ENCODE measurements at places on chromosomes 3 and 15. TPM values are rescaled to one million over a fixed set of nuclear protein-coding genes. Genes with fewer than 3 reads are reported as not detected.

Gene FAM240A
- total RNA-seq: not detected

Gene GPR149
- total RNA-seq: not detected

Gene SNX1
- 44.8 TPM for total RNA-seq

Gene FES
- 14.9 TPM for total RNA-seq

Gene CHAC1
- total RNA-seq: 36.1 TPM

Gene CD80
- 0.67 TPM for total RNA-seq

Gene SLC9C1
- 0.35 TPM for total RNA-seq

GRCh38 chr3:121979734-121980449, 42.2 kb downstream of the ILDR1 start:
- no peak overlapping the region for H3K27ac ChIP-seq
- no peak overlapping the region for H3K4me3 ChIP-seq
- no peaks in the 10 kb centered on the region for H3K27me3 ChIP-seq
- no peaks in the 10 kb centered on the region for H3K4me1 ChIP-seq
- H3K36me3 ChIP-seq: no peaks in the 10 kb centered on the region
- DNase-seq: no peak

GRCh38 chr15:38557921-38558320, 6.7 kb downstream of the RASGRP1 start:
- H3K27me3 ChIP-seq: no peaks in the 10 kb centered on the region
- no peaks in the 10 kb centered on the region for H3K36me3 ChIP-seq
- H3K4me1 ChIP-seq: no peaks in the 10 kb centered on the region

DNA sequence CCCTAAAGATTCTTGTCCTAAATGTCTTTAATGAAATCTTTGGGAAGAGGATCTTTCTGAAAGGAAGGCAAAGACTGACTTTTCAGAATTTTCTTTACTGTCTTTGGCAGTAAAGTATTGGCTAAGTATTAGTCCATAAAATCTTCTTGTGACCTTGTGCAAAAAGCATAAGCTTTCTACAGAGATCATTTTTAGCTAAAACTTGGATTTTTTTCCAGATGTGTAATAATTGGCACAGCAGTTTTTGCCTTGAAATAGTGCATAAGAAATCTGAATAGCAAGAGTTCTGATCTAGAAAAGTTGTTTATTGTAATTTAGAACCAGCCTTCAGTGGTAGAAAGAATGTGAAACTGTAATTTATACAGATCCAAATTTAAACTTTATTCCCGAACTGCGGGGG, 122.8 kb upstream of the CGNL1 start:
- H3K27ac ChIP-seq: no peak overlapping the region
- H3K36me3 ChIP-seq: no peaks in the 10 kb centered on the region
- no peaks in the 10 kb centered on the region for H3K4me1 ChIP-seq
- no peak overlapping the region for H3K4me3 ChIP-seq

DNA sequence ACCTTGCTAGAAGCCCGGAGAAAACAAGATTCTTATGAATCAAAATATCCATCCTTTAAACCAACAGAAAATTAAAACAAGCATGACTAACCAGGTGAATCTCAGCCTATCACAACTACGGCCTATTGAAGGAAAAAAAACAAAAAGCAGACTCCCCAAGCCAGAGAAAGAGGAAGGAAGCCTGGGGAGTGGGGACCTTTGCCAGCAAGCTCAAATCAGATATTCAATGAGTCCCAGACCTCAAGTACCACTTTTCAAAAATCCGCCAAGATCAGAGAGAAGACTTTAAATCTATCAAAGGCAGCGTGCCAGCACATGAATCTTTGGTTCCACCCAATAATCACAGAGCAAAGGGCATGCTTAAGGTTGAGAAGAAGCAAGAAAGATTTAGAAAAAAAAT, 253.8 kb downstream of the NTRK3 start:
- no peak for DNase-seq
- no peak overlapping the region for H3K27ac ChIP-seq
- no peaks in the 10 kb centered on the region for H3K4me1 ChIP-seq
- no peaks in the 10 kb centered on the region for H3K27me3 ChIP-seq
- H3K36me3 ChIP-seq: no peaks in the 10 kb centered on the region
- no peak overlapping the region for H3K4me3 ChIP-seq

DNA sequence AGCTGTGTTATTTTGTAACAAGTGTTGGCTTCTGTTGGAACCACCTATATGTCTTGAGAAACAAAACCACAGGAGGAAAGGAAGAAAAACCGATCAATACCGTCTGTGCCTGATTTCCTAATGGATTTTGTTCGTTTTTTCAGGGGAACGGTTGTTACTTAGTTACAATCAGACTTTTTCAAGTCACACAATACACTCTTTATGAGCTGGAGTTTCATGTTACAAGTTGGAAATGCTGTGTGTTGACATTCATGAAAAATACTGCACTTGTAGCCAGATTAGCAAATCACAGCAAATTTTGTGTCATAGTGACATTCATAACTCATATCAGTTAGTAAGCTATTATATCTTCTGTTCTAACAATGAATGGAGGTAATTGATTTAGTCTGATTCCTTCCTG, 78.9 kb downstream of the SLTM start:
- DNase-seq: no peak
- H3K27ac ChIP-seq: no peak overlapping the region
- no peaks in the 10 kb centered on the region for H3K27me3 ChIP-seq
- H3K4me1 ChIP-seq: no peaks in the 10 kb centered on the region
- no peak overlapping the region for H3K4me3 ChIP-seq

- no peaks in the 10 kb centered on the region for H3K27me3 ChIP-seq
- no peak overlapping the region for H3K27ac ChIP-seq
- H3K4me1 ChIP-seq: no peaks in the 10 kb centered on the region
- H3K36me3 ChIP-seq: no peaks in the 10 kb centered on the region
These were observed 2.9 kb downstream of the HDGFL3 start for GRCh38 chr15:83204697-83205096.

DNA sequence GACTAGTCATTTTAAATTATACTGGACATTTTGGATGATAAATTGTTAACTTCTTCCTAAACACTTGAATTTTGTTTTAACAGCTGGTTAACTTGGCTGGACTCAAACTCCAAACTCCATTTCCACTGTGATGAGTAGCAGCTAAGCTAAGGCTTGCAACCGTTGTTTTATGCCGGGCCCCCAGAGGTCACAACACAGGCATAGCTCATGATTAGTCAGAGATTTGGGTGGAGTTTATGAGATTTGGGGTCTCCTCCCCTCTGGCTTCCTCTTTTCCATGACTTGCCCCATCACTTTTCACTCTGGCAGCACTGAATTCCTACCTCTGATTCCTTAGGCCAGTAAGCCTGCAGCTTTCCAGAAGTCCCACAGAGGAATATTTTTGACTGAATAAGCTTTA, 12.8 kb downstream of the THAP10 start:
- H3K27me3 ChIP-seq: no peaks in the 10 kb centered on the region
- no peak overlapping the region for H3K27ac ChIP-seq
- no peak for DNase-seq

- peak overlapping the region; percentile 72 for H3K27ac ChIP-seq
- no peak overlapping the region for H3K4me3 ChIP-seq
- no peaks in the 10 kb centered on the region for H3K27me3 ChIP-seq
- no peaks in the 10 kb centered on the region for H3K36me3 ChIP-seq
- DNase-seq: no peak
These were observed 21.6 kb upstream of the PSTPIP1 start for GRCh38 chr15:76973362-76973743.

DNA sequence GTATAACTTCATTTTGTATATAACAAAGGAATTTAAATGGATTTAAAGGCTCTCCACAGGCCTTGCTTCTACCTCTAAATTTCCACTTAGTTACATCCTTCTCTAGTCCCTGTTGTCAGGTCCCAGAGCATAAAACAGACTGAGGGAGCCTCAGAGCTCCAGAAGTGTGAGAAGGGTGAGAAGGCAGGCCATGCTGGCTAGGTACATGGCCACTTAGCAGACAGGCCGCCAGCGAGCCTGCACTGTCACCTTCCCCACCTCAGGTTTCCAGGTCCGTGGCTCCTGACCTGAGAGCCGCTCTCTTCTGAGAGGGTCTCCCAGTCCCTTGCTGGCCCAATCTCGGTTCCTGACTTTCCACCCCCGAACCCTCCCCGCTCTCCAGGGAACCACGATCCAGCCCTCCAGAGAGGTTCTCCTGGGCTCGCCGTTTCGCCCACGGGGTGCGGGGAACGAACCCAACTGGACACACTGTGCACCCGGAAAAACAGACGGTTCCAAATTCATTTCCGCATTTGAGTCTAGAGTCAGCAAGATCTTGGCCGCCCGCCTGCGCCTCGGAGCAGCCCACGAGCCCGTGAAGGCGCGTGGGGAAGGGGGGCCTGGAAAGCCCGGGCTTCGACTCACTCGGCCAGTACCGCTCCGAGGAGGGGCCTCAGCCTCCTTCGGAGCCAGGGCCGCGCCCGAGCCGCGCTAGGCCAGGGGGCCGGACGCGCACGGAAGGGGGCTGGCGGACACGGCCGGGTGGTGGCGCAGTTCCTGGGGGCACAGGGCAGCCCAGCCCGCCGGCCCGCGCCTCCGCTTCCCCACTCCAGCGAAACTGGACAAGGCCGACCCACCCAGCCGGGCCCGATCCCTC, 16.7 kb upstream of the SOX2 start:
- H3K4me1 ChIP-seq: no peaks in the 10 kb centered on the region
- peaks cover 20% of the 10 kb centered on the region for H3K27me3 ChIP-seq
- no peak for DNase-seq
- peak overlapping the region; percentile 39 for H3K4me3 ChIP-seq
- H3K27ac ChIP-seq: no peak overlapping the region
- no peaks in the 10 kb centered on the region for H3K36me3 ChIP-seq

DNA sequence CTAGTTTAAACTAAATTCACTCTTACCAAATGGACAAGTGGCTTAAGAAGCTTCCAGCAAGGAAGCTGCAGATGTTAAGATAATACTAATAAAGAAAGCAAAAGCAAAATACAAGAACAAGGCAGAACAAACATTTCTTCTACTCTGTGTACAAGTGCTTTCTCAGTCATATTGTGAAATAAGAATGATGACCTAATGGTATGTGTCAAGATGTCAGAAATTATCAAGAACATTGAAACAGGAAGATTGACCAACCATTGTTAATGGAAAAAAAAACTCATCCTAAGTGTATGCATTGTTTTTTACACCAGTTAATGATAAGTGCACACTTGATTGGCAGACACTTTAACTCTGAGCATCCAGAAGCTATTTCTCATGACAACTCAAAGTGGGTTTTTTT, 65.4 kb upstream of the P2RY1 start:
- H3K4me3 ChIP-seq: no peak overlapping the region
- no peak for DNase-seq
- no peaks in the 10 kb centered on the region for H3K27me3 ChIP-seq

DNA sequence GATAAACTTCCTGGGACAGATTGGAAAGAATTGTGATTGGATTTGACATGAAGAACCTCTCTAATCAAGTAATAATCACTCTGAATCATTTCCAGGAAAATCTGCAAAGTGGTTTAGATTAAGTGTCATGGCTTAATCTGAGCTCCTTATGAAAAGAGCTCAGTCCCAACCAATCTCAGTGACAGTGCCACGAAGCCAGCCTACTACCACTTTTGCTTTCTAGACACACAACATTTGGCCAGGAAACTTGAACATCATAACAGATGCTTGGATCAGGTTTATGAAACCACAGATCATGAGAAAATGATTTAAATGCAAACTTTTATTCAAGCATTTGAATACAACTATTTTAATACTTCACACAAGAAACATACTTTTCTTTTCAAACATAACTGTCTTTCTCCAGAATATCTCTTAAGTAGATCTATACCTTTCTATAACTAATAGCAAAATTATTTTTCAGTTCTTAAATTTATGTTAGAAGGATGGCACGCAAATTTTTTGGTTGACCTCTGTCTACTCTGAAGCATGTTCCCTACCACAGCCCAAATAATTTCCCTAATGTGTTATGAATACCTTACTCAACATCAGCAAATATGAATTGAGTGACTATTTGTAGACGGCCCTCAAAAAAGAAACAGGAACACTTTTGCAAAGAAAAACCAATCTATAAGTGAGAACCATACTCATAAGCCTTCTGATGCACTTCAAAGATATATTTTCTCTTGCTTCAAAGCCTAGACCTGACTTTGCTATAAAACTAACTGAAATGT, 495.0 kb upstream of the ZNF385D start:
- DNase-seq: no peak
- H3K36me3 ChIP-seq: no peaks in the 10 kb centered on the region
- H3K4me3 ChIP-seq: no peak overlapping the region

- H3K4me3 ChIP-seq: no peak overlapping the region
- DNase-seq: no peak
- no peaks in the 10 kb centered on the region for H3K4me1 ChIP-seq
- H3K27ac ChIP-seq: no peak overlapping the region
These were observed 243.2 kb upstream of the LRRN1 start for GRCh38 chr3:3556078-3556477.

DNA sequence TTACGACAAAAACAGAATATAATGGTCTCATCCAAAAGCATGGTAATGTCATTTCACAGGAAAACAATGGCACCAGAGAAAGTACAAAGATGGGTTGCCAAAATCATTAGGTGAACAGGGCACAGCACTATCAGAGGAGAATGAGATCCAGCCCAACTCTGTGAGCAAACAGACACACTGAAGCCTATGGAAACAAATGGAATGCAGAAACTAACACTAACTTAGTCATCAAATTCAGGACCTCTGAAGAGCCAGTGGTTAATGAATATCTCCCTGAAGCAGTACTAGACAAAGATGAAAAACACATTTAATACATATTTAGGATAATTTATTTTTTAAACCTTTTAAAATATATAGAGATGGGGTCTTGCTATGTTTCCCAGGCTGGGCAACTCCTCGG, 14.6 kb upstream of the RPS17 start:
- H3K4me3 ChIP-seq: no peak overlapping the region
- H3K36me3 ChIP-seq: no peaks in the 10 kb centered on the region
- DNase-seq: no peak

DNA sequence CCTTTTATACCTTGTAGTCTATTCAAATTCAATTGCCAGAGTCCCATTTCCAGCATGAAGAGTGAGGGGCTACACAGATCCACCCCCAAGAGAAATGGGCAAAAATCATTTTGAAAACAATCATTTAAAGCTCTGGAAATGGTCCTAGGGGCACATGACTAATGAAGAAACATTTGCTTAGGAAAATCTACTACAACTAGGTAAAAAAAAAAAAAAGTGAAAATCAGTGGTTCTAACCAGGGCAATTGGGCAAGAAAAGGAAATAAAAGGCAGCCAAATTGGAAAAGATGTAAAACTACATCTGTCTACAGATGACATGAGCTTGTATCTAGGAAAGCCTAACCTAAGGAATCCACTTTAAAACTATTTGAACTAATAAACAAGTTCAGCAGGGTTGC, 9.4 kb downstream of the IMPG2 start:
- no peaks in the 10 kb centered on the region for H3K36me3 ChIP-seq
- H3K27ac ChIP-seq: no peak overlapping the region
- no peaks in the 10 kb centered on the region for H3K4me1 ChIP-seq
- H3K4me3 ChIP-seq: no peak overlapping the region

DNA sequence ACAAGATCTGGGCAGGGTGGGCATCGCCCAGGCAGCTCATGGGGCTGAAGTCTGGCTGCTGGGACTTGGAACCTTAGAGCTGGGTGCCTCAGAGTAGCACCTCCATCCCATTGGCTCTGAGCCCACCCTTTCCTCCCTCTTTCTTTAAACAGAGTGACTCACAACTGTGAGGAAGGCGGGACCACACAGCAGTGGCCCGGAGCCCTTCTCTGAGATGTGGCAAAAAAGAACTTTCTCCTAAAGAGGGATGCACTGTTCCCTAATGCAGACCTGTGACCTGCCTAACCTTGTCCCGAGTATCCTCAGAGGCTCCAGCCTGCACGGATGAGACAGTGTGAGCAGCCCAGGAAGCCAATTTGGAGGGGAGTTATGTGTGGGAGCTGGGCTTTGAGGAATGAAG, 23.6 kb downstream of the PRR20G start:
- no peaks in the 10 kb centered on the region for H3K27me3 ChIP-seq
- H3K4me3 ChIP-seq: no peak overlapping the region
- no peaks in the 10 kb centered on the region for H3K4me1 ChIP-seq
- DNase-seq: peak; percentile 50

All from right atrium auricular region (tissue), 2 donors.